ENCODE measurements at places on chromosomes 3 and 15.

GRCh38 chr3:5264896-5265770 lies 77.6 kb downstream of the EDEM1 start:
- H3K4me3 ChIP-seq = no peak overlapping the region
- no peak for DNase-seq
- no peaks in the 10 kb centered on the region for H3K4me1 ChIP-seq
- H3K27me3 ChIP-seq = no peaks in the 10 kb centered on the region
- no peak overlapping the region for H3K27ac ChIP-seq
- H3K36me3 ChIP-seq = no peaks in the 10 kb centered on the region

GRCh38 chr15:38086611-38087010 lies 152.2 kb downstream of the TMCO5A start:
- no peak for DNase-seq
- H3K4me3 ChIP-seq = no peak overlapping the region
- 0 out of 2 replicates have a peak, but pooled peaks cover 6% of the 10 kb centered on the region for H3K27me3 ChIP-seq
- H3K36me3 ChIP-seq = no peaks in the 10 kb centered on the region
- no peak overlapping the region for H3K27ac ChIP-seq
- no peaks in the 10 kb centered on the region for H3K4me1 ChIP-seq

DNA sequence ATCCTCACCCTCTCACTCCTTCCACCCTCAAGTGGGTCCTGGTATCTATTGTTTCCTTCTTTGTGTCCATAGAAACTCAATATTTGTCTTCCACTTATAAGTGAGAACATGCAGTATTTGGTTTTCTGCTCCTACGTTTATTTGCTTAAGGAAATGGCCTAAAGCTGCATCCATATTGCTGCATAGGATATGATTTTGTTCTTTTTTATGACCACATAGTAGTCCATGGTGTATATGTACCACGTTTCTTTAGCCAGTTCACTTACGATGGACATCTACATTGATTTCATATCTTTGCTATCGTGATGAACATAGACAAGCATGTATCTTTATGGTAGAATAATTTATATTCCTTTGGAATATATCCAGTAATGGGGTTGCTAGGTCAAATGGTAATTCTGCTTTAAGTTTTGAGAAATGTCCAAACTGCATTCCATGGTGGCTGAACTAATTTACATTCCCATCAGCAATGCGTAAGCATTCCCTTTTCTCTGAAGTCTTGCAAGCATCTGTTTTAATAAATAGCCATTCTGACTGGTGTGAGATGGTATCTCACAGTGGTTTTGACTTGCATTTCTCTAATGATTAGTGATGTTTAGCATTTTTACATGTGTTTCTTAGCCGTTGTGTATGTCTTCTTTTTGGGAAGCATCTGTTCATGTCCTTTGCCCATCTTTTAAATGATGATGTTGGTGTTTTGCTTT lies 650.2 kb downstream of the ZNF385D start:
- H3K36me3 ChIP-seq = no peaks in the 10 kb centered on the region
- DNase-seq = no peak
- no peaks in the 10 kb centered on the region for H3K4me1 ChIP-seq
- H3K4me3 ChIP-seq = no peak overlapping the region

DNA sequence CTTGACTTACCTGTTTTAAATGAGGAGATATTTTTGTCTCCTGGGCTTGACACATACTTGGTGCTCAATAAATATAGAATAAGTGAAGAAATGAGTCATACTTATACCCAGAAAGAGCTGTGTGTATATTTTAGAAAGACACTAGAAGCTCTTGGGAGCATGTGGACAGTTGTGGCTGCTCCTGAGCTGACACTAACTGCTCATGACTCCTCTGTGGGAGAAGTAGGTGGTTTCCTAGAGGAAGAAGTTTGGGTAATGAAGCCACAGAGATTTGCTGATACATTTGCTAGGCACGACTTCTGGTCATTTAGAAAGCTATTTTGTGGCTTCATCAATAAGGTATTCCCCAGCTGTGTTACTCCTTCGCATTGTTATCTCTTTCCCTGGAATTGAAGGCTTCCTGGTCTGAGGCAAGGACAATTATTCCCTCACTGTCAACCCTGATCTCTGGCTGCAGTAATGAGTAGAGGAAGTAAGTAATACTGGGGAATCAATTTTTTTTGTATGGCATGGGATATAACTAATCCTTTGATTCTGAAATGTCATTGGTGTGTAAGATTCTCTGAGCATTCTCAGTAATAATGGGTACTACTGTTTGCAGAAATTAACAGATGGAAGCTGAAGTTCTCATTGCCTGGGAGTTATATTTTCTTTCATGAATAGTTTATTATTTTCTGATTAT lies 79.6 kb upstream of the DCBLD2 start:
- peak; percentile 57 for DNase-seq
- H3K4me3 ChIP-seq = peak overlapping the region; percentile 37
- H3K36me3 ChIP-seq = no peaks in the 10 kb centered on the region
- H3K27me3 ChIP-seq = no peaks in the 10 kb centered on the region
- H3K4me1 ChIP-seq = peaks cover 100% of the 10 kb centered on the region

DNA sequence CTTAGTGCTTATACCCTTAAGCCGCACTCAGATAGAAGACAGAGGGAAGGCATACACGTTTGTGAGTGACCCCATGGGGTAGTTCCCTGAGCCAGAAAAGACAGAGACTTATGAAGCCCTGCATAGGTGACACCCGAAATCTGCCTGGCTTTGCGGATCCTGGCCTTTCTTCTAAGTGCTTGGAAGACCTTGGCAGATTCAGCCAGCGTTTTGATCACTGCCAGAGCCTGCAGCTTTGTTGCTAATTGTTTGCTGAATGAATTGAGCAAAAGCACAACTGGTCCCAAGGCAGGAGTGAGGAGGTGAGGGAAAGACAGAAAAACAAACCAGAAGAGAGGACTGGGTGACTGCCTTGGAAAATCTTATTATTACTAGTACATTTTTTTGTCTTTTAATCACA lies 168.3 kb upstream of the ICE2 start:
- H3K36me3 ChIP-seq = no peaks in the 10 kb centered on the region
- no peak for DNase-seq
- peaks cover 77% of the 10 kb centered on the region for H3K27me3 ChIP-seq
- H3K27ac ChIP-seq = no peak overlapping the region
- H3K4me1 ChIP-seq = no peaks in the 10 kb centered on the region

DNA sequence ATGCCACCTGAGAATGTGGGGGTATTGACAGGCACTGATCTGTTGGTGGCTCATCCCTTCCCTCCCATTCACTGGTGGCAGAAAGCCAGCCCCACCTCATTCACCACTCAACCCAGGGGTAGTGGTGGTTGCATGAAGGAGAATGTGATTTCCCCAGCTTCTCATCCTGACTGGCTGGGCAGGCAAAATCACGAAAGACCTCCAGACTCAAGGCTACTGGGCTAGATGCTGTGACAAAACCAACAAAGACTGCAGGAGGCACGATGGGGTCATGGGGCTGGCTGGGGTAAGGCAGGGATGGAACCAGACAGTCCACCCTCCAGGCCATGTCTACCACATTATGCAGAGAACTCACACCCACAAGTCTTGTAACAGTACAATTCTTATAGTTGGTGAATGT lies 33.9 kb downstream of the FSTL1 start:
- no peak for DNase-seq
- H3K36me3 ChIP-seq = no peaks in the 10 kb centered on the region
- H3K4me3 ChIP-seq = no peak overlapping the region
- H3K27ac ChIP-seq = peak overlapping the region; percentile 19
- H3K4me1 ChIP-seq = peaks cover 9% of the 10 kb centered on the region

GRCh38 chr3:72482589-72483321 lies 365.5 kb downstream of the SHQ1 start:
- peak overlapping the region; percentile 46 for H3K4me3 ChIP-seq
- H3K4me1 ChIP-seq = peaks cover 28% of the 10 kb centered on the region
- no peak overlapping the region for H3K27ac ChIP-seq
- H3K27me3 ChIP-seq = no peaks in the 10 kb centered on the region

GRCh38 chr3:140584549-140584948 lies 93.3 kb upstream of the TRIM42 start:
- H3K4me3 ChIP-seq = no peak overlapping the region
- no peaks in the 10 kb centered on the region for H3K36me3 ChIP-seq
- no peaks in the 10 kb centered on the region for H3K4me1 ChIP-seq
- H3K27ac ChIP-seq = no peak overlapping the region
- peaks cover 46% of the 10 kb centered on the region for H3K27me3 ChIP-seq

Measured in HCT116 (cell line).